ENCODE measurements at places on chromosomes 13 and 19. TPM values are rescaled to one million over a fixed set of nuclear protein-coding genes. Genes with fewer than 3 reads are reported as not detected.

DNA sequence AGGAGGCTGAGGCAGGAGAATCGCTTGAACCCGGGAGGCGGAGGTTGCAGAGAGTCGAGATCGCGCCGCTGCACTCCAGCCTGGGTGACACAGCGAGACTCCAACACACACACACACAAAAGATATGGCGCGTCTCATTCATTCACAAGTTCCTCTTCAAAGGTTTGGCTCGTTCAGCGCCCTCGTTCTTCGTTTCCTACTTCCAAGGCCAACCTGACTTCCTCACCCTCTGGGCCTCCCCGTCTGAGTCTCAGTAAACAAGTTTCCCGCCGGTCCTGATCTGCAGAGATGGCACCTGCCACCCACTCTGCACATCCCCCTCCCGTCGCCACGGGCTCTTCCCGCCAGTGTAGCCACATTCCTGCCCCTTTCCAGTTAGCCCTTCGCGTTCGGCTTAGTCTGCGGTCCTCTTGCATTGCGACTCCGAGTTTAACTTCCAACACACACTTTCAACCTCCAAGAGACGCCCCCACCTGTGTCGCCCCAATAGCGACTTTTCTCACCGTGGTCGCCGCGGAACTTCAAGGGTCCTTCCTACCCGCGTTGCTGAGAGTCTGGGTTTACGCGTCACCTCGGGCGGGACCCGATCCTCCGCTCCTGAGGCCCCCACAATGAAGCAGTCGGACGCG is 1.3 kb upstream of the BSG start:
- H3K4me3 ChIP-seq, result peak overlapping the region; percentile 43
- H3K36me3 ChIP-seq, result no peaks in the 10 kb centered on the region
- no peaks in the 10 kb centered on the region for H3K27me3 ChIP-seq
- DNase-seq, result no peak
- peaks cover 23% of the 10 kb centered on the region for H3K4me1 ChIP-seq

GRCh38 chr19:55703790-55704215 is 28.8 kb downstream of the EPN1 start:
- H3K4me3 ChIP-seq, result no peak overlapping the region
- H3K4me1 ChIP-seq, result peaks cover 3% of the 10 kb centered on the region
- no peaks in the 10 kb centered on the region for H3K36me3 ChIP-seq
- no peaks in the 10 kb centered on the region for H3K27me3 ChIP-seq
- no peak overlapping the region for H3K27ac ChIP-seq

- no peaks in the 10 kb centered on the region for H3K4me1 ChIP-seq
- no peak overlapping the region for H3K27ac ChIP-seq
- H3K27me3 ChIP-seq, result no peaks in the 10 kb centered on the region
- DNase-seq, result no peak
- no peaks in the 10 kb centered on the region for H3K36me3 ChIP-seq
These were observed 14.2 kb downstream of the FCAR start for GRCh38 chr19:54888239-54888638.

DNA sequence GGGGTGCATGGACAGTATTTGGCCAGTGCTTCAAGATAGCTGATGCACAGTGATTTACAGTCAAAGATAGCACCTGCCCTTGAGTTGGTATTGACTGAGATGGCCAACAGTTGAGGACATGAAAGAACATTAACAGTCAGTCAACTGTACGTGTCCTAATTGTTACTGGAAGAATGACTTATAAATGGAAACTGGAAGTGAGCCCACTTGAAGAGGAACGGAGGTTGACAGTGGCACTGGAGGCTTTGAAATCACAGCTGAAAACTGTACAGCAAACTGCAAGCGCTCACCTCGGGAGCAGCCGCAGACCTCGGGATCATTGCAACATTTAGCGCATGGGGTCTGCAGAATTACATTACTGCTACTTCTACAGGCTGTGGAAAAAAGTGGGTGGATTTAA is 77.1 kb downstream of the GGACT start:
- H3K4me1 ChIP-seq, result peaks cover 4% of the 10 kb centered on the region
- no peak overlapping the region for H3K4me3 ChIP-seq
- H3K27ac ChIP-seq, result no peak overlapping the region
- DNase-seq, result no peak
- H3K27me3 ChIP-seq, result no peaks in the 10 kb centered on the region
- no peaks in the 10 kb centered on the region for H3K36me3 ChIP-seq

- H3K27ac ChIP-seq, result no peak overlapping the region
- H3K27me3 ChIP-seq, result no peaks in the 10 kb centered on the region
- H3K4me3 ChIP-seq, result no peak overlapping the region
- no peak for DNase-seq
- no peaks in the 10 kb centered on the region for H3K36me3 ChIP-seq
These were observed 13.7 kb downstream of the EPHX3 start for GRCh38 chr19:15218501-15218900.

UBE2L5 gene
- total RNA-seq, result not detected

- H3K27me3 ChIP-seq, result no peaks in the 10 kb centered on the region
- no peak for DNase-seq
- H3K4me3 ChIP-seq, result peak overlapping the region; percentile 97
- peaks cover 7% of the 10 kb centered on the region for H3K4me1 ChIP-seq
These were observed 1.7 kb downstream of the ITM2B start for GRCh38 chr13:48234566-48235340.

GRCh38 chr13:40982772-40983171 is 36.3 kb downstream of the ELF1 start:
- H3K4me3 ChIP-seq, result peak overlapping the region; percentile 11
- H3K27me3 ChIP-seq, result no peaks in the 10 kb centered on the region
- DNase-seq, result peak; percentile 37
- peak overlapping the region; percentile 11 for H3K27ac ChIP-seq
- peaks cover 6% of the 10 kb centered on the region for H3K4me1 ChIP-seq
- no peaks in the 10 kb centered on the region for H3K36me3 ChIP-seq

GRCh38 chr19:43765109-43765876 is 10.5 kb upstream of the SMG9 start:
- H3K27ac ChIP-seq, result no peak overlapping the region
- no peaks in the 10 kb centered on the region for H3K27me3 ChIP-seq
- DNase-seq, result no peak
- no peaks in the 10 kb centered on the region for H3K36me3 ChIP-seq

GRCh38 chr13:40974460-40975407 is 44.4 kb downstream of the ELF1 start:
- no peaks in the 10 kb centered on the region for H3K36me3 ChIP-seq
- H3K27ac ChIP-seq, result no peak overlapping the region
- DNase-seq, result no peak
- H3K4me3 ChIP-seq, result no peak overlapping the region
- H3K27me3 ChIP-seq, result no peaks in the 10 kb centered on the region

LRP3 gene
- total RNA-seq, result 51.3 TPM

SLITRK6 gene
- not detected for total RNA-seq

- H3K27ac ChIP-seq, result peak within 1 kb of the TSS; percentile 78
- H3K4me3 ChIP-seq, result peak within 1 kb of the TSS; percentile 74
- no peaks in the 10 kb centered on the region for H3K36me3 ChIP-seq
These were observed at the start of gene NFIX for GRCh38 chr19:12994701-12995595. NFIX (plus strand) TSS chr19:12995475; CDS start chr19:12995838, 363 bp downstream.

REEP6 gene
- total RNA-seq, result 7.2 TPM

GRCh38 chr19:40596608-40597328 is 4.4 kb upstream of the LTBP4 start:
- H3K36me3 ChIP-seq, result no peaks in the 10 kb centered on the region
- no peaks in the 10 kb centered on the region for H3K27me3 ChIP-seq
- peak overlapping the region; percentile 38 for H3K4me3 ChIP-seq
- H3K27ac ChIP-seq, result peak overlapping the region; percentile 70
- H3K4me1 ChIP-seq, result peaks cover 4% of the 10 kb centered on the region
- DNase-seq, result peak; percentile 75

DNA sequence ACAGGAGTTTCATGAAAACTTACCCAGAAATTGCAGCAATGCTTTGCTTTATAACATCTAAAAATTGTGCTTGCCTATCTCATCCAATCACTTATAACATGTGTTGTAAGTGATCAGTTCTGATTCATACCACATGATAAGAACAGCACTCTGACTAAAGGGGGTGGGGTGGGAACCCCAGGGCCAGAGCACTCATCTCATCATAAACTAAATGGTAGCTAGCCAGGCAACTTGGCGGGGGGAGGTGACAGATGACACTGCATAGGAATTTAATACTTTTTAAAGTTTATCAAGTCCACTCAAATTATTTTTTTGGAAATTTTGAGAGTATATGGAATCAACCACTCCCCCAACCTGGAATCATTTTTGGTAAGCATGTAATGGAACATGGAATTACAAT is 42.1 kb downstream of the FOXO1 start:
- H3K27me3 ChIP-seq, result no peaks in the 10 kb centered on the region
- H3K4me1 ChIP-seq, result peaks cover 19% of the 10 kb centered on the region
- H3K36me3 ChIP-seq, result no peaks in the 10 kb centered on the region

DUXA gene
- not detected for total RNA-seq

DNA sequence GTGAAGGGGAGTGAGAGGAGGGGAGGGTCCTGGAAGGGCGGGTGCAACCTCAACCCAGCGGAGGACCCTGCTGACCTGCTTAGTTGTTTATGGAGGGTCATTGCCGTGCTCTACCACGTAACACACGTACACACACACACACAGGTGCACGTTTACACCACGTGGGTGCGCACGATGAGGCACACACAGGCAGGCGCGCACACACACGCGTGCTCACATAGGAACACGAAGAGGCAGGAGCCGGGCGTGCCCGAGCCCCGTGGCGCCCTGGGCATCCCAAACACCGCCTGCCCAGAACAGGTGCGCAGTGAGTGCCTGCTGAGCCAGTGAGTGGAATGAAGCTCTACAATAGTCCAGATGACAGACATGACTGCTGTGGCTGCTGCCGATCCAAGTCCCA is 11.2 kb upstream of the MADCAM1 start:
- no peak overlapping the region for H3K4me3 ChIP-seq
- H3K36me3 ChIP-seq, result no peaks in the 10 kb centered on the region
- H3K27ac ChIP-seq, result no peak overlapping the region
- peaks cover 4% of the 10 kb centered on the region for H3K4me1 ChIP-seq
- no peaks in the 10 kb centered on the region for H3K27me3 ChIP-seq

DNA sequence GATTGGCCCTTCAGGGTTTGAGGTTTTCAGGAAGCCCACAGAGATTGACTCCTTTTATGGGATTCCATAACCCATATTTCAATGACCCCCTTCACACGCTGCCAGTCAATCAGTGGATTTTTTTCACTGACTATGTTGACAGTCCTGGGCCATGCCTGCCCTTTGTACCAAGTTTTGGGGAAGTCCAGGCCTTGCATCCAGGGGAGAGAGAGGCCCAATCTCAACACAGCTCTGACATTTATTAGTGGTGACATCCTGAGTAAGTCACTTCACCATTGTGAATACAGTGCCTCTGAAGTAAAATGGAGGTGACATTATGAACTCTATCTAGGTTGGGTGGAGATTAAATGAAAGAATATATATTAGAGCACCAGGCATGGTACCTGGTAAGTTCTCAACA is 181.1 kb downstream of the NUFIP1 start:
- no peak overlapping the region for H3K27ac ChIP-seq
- H3K4me1 ChIP-seq, result peaks cover 9% of the 10 kb centered on the region
- H3K27me3 ChIP-seq, result no peaks in the 10 kb centered on the region
- no peak overlapping the region for H3K4me3 ChIP-seq
- H3K36me3 ChIP-seq, result no peaks in the 10 kb centered on the region

F10 gene
- total RNA-seq, result 37.6 TPM

Measured in ovary (tissue), 10 donors.